Stimulated activated CD8-positive, alpha-beta memory T cell treated with anti-CD3 and anti-CD28 coated beads, Interleukin-4, amount 100 ng/mL, for 1 hour (primary cell): ENCODE measurements at places on chromosomes 7 and 10.

DNA sequence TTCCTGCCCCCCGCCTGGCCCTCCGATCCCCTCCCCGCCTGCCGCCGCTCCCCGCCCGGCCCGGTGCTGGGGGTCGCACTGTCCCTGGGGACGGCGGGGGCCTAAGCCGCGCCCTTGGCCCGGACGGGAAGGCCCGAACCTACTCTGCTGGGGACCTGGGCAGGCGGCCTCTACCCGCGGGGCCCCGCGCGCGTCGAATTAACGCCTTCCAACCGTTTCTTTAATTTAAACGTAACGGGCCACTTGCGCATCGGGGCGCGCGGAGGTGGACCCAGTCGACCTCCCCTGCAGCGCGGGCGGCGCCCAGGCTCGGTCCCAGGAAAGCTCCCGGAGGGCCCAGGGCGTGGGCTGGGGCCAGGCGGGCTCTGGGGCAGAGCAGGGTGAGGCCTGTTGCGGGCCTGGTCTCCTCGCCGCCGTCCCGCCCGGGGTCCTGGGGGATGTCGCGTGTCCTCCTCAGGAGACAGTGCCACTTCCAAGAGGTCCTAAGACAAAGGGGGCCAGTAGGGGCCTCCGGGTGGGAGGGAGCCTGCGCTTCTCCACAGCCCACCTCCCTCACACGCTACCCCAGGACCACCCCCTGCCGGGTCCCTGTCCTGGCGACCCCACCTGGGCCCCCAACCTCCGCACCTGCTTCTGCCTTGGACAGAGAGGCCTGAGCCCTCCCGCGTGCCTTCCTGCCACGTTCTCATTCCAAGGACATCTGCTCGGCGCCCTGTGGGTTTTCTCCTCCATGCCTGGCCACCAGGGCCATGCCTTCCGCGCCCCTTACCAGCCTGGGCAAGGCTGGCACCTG is 658 bp upstream of the PTPRN2 start:
- DNase-seq = no peak

DNA sequence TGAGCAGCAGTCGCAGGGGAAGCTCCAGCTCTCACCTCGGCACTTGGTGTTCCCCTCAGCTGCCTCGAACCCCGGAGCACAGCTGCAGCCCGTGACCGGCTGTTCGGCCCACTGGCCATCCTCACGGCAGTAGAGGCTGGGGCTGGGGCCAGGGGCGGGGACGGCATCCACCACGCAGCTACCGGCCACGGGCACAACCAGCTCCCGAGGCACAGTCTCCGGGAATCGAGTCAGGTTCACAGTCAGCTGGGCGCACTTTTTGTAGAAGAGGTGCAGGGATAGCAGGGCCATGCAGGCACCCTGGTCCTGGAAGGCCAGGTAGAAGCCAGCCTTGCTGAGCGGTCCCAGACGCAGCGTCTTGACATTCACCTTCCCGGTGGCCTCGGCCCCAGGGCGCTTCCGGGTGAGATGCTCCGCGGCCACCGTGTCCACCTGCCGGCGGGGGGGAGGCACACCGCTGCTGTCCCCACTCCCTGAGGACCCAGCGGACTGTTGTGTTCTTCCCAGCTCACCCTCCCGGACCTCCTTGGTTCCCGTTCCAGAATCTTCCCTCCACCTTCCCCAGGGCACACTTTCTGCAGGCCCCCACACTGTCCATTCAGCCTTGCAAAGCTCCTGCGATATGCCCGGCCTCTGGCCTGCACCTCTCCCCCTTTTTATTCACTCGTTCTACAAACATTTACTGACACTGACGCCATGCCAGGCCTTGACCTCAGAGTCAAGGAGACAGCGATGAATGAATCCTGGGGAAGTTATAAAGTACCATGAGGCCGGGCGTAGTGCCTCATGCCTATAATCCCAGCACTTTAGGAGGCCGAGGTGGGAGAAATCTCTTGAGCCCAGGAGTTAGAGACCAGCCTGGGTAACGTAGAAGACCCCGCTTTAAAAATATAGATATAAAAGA is 4.8 kb downstream of the EPHB4 start:
- DNase-seq = no peak

GRCh38 chr10:93364966-93365365 is 117.2 kb downstream of the MYOF start:
- DNase-seq = no peak

- no peak for DNase-seq
Measured at GRCh38 chr7:106773228-106773627, 91.9 kb upstream of the PIK3CG start.

GRCh38 chr10:33355274-33355673 is 20.8 kb upstream of the NRP1 start:
- no peak for DNase-seq

- no peak for DNase-seq
Measured at GRCh38 chr7:19051767-19052375, 65.6 kb downstream of the TWIST1 start.

GRCh38 chr7:16982640-16983350 is 101.0 kb upstream of the AGR3 start:
- peak; percentile 7 for DNase-seq

DNA sequence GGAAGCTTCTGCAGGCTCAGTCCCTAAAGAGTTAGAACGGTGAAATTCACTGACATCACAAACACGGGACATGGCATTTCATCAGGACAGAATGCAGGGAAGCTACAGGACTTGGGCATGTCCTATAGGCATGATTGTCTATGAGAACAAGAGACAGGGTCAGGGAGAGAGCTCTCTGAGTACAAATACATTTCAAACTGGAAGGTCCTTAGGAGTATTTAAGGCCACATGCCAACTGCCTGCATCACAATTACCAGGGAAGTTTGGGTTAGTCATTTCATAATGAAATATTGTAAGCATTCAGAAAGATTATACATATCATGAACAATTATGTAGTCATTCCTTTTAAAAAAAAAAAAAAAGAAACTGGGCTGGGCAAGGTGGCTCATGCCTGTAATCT is 71.3 kb downstream of the CREB3L2 start:
- no peak for DNase-seq

GRCh38 chr7:44650242-44650641 is 43.8 kb downstream of the OGDH start:
- DNase-seq = no peak

- no peak for DNase-seq
Measured at GRCh38 chr10:60490013-60490412, 100.3 kb upstream of the ANK3 start.

- no peak for DNase-seq
Measured at GRCh38 chr10:44279426-44280126, 105.3 kb downstream of the CXCL12 start.

DNA sequence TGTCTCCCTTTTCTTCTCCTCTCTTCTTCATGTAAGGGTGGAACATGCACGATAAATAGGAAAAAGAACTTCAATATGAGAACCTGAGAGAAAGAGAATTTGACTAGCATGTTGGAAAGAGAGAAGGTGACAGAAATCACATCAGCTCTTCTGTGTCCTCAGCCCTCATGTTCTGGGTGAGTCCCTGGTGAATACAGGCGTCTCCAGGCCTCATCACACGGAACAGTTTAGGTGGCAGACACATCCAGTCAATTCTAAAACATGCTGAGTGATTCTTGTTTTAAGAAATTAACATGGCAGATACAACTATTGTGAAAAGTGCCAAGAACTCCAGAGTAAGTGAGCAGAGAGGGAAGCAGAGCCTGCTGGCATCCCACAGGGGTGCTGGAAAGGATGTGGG is 96.1 kb downstream of the FAM107B start:
- no peak for DNase-seq

DNA sequence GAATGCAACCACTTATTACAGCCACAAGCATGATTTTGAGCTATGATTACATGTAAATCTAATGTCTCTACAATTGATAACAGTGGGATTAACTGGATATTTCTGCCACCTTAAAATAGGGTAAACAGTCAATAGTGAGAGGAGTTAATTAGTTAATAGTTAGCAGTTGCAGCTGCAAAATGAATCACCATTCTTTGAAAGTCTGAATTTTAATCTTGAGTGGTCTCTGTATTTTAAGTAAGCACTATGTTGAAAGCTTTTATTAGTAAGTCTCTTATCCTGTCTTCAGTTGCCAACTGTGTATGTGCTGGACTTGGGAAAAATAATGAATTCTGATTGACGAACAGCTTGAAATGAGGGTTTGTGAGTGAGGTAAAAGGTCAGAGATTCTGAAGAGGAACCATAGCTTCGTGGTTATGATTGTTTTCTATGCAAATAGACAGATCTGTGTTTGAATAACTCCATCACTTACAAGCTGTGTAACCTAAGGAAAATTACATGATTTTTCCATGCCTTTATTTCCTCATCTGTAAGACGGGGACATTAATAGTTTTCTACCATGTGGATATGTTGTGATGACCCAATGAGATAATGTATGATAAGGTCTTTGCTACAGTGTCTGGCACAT is 75.2 kb downstream of the RNLS start:
- DNase-seq = no peak

GRCh38 chr10:121678631-121679174 is 80.5 kb upstream of the FGFR2 start:
- no peak for DNase-seq

- no peak for DNase-seq
Measured at GRCh38 chr10:52027055-52027705, 286.9 kb upstream of the DKK1 start.

- no peak for DNase-seq
Measured at GRCh38 chr10:69685802-69686585, 55.9 kb downstream of the FAM241B start.

DNA sequence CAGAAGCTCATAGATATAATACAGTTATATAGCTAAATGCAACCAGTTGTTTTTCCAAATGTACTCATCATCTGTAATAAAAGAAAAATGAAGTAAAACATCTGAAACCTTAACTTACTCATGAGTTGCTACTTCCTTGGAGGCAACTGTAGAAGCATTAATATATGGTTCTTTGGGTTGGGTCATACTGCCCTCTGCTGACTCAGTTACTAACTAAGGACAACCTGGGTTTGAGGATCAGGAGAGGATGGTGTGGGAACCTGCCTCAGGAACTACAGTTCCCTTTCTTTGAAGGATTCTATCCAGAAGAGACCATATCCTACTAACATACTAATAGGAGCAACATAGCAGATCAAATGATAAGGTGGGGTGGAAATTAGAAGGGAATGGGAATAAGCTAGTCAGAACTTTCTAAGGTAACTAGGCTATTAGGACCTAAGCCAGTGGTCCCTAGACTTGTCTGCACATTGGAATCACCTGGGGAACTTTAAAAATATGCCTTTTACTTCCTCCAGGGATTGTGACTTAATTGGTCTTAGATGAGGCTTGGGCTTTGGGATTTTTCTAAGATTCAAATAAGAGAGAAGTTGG is 20.7 kb downstream of the COX15 start:
- no peak for DNase-seq

DNA sequence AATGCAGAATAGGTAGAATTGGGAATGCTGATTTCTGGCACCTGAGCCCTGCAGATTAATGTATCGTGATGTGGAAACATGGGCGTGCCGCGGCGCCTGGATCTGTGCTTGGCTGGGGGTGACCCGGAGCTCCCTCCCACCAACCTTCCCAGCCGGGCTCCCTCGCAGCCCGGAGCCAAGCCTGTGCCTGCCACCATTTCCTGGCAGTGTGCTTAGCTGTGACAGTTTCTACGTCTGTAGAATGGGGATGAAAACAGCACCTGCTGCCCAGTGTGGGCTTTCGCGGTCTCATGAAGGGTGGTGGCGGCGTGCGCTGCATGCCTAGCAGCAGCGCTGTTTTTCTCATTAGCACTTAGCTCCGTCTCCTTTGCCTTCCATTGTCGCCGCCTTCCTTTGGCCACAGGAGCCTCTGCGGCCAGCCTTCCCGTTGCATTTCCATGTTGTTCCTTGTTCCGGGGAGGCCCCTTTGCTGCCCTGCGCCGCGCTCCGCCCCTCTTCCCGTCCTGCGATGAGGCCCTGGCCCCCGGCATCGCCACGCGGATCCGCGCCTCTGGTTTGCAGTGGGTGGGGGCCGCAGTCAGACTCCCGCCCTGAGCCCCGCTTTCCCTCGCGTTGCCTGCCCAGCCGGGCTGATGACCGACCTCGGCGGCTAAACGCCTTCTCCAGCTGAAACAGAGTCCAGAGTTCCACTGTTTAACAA is 84.2 kb downstream of the CUL1 start:
- DNase-seq = no peak

DNA sequence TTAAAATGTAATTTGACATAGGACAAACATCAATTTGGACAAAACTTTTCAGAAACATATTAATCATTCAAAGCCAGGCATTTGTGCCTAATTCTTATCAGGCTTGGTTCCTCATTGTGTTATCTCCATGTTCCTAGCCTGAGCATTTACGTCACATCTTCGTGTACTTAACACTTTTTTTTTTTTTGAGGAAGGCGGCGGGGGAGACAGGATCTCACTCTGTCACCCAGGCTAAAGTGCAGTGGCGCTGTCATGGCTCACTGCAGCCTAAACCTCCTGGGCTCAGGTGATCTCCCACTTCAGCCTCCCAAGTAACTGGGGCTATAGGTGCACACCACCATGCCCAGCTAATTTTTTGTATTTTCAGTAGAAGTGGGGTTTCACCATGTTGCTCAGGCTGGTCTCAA is 19.8 kb downstream of the HNRNPA2B1 start:
- DNase-seq = no peak

GRCh38 chr7:115153176-115153575 is 231.3 kb downstream of the MDFIC start:
- no peak for DNase-seq

GRCh38 chr10:126972635-126973414 is 67.6 kb downstream of the DOCK1 start:
- DNase-seq = no peak

GRCh38 chr7:24864214-24864817 is 107.1 kb upstream of the GSDME start:
- DNase-seq = no peak
